Naive thymus-derived CD4-positive, alpha-beta T cell (primary cell): ENCODE measurements at places on chromosomes 1 and 21. TPM values are rescaled to one million over a fixed set of nuclear protein-coding genes. Genes with fewer than 3 reads are reported as not detected.

The PTAFR gene
- total RNA-seq: 1.2 TPM

The TNFRSF8 gene
- total RNA-seq: 28.2 and 29.3 TPM in 2 replicates

The MTARC1 gene
- 1.1 TPM for total RNA-seq

The ANGPTL1 gene
- not detected for total RNA-seq

The TFF3 gene
- not detected for total RNA-seq

The IGSF3 gene
- 0.63 and 0.89 TPM in 2 replicates for total RNA-seq

The DCST2 gene
- 2.4 TPM for total RNA-seq

The HPDL gene
- 6.7 and 7.5 TPM in 2 replicates for total RNA-seq

The CELA3A gene
- total RNA-seq: not detected

The FMO4 gene
- 3.7 TPM for total RNA-seq

The ANKRD35 gene
- not detected for total RNA-seq

The ALX3 gene
- total RNA-seq: not detected

The PLEKHN1 gene
- 0.65 TPM for total RNA-seq

DNA sequence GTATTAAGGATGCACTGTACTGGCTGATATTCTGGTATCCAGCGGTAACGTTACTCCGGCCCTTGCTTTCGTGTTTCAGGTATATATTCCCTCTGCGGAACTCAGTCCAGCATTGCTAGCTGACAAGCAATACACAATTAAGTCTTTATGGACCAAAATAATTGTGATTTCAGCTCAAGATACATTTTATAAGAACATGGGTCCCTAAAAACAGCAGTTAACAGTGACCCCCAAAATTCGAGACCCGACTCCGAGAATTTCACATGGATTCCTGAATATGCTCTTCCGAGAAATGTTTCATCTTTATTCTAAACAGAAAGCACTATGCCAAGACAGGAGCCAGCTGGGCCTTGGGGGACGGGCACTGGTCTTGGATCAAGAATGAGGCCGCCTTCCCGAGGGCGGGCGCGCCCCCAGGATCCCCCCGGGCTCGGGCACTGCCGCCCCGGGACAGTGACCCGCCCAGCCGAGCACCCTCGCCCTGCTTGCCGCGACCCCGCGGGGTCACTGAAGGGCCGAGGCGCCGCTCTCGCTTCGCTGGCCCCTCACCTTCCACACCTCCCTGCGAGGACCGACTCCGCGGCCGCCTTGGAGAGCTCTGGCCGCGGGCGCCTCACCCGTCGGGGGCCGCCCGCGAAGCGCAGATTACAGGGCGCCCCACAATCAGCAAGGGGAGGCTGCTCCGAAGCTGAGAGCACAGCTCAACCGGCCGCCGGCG lies 610 bp downstream of the SCYL3 start:
- no peak for DNase-seq

GRCh38 chr1:246067432-246068216 lies 439.5 kb downstream of the SMYD3 start:
- no peak for DNase-seq

- no peak for DNase-seq
These were observed 23.6 kb upstream of the ABCB10 start for GRCh38 chr1:229582011-229582694.

DNA sequence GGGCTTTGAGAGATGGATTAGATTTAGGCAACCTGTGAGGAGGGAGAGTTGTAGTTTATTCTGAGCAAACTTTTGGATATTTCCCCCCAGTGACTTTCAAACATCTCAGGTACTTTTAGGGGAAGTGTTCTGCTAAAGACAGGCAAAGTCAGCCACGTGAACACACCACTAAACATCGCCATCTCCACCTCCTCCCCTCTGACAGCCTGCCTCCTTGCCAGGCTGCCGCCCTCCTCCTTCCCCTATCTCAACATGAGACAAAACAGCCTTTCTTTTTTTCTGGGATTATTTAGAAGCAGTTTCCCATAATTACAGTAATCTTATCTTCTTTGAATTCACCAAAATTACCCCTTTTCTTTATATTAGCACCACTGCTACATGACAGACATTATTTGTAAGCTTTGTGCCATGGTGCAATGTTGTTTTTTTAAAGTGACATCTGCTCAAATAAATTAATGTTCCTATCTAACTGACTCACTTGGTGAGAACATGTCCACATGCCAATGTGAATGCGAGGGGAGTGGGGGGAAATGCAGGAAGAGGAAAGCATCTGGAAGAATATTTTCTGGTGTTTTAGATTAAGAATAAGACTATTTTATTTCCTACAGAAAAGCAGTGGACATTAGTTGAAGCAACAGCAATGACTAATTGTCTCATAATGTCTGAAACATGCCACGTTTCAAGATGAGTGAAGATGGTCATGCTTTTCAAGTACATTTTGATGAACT lies 147.8 kb upstream of the ATP1B1 start:
- no peak for DNase-seq

DNA sequence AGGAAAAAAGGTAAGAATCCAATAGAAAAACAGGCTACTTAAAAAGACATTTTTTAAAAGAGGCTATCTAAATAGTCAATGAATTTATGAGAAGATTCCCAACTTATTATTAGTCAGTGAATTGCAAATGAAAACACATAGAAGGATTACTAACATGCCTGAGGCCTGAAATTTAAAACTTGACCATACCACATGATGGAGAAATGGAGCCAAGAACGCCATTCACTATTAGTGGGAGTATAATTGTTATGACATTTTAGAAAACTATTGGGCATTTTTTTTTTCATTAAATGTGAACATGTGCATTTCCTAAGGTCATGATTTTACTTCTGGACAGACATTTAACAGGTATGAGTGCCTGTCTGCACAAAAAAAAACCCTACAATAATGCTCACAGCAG lies 24.8 kb upstream of the OR2B11 start:
- DNase-seq: no peak

- no peak for DNase-seq
These were observed 204.4 kb upstream of the TNR start for GRCh38 chr1:175947771-175948170.

DNA sequence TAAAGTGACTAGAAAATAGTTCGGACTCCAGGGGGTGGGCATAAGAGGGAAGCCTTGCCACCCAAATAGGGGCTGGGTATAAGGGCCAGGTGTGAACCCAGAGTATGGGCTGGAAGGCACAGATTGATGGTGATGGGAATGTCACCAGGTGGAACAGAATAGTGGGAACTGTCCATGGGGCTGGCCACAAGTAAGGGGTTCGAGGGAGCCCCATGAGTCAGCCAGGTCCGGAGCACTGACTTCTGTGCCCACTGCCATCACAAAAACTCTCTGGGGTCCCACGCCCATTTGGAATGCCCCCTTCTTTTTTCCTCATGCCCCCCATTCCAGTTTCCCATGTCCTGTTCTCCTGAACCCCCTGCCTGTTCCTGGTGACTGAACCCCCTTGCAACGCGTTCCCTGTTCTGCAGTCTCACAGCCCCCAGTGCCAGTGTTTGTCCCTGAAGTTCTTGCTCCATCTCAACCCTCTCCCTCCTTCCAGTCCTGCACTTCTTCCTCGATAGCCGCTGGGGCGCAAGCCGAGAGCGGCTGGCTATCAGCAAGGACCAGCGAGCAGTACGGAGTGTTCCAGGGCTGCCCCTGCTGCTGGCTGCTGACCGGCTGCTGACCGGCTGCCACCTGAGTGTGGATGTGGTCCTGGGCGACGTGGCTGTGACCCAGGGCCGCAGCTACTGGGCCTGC lies 7.9 kb downstream of the TRIM46 start:
- DNase-seq: no peak

- no peak for DNase-seq
These were observed 55.0 kb upstream of the TLR5 start for GRCh38 chr1:223197923-223198627.

DNA sequence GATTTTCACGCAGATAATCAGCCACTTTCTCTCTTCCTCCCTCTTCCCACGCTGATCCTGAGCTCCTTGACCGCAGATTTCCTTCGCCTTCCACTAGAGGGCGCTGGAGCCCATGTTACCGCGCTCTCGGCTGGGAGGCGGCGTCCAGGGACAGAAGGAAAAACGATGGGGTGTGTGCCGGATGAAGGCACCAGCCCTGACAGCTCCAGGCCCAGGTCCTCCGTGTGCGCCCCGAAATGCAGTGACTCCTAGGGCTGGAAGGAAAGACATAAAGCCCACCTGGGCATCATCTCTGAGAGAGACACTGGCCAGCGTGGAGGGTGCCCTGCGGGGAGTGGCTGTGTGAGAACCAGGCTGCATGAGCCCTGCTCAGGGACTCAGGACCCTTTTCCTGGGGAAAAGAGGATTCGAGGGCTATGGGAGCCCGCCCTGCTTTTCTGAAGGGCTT lies 44.9 kb upstream of the CYP2J2 start:
- peak; percentile 24 for DNase-seq

DNA sequence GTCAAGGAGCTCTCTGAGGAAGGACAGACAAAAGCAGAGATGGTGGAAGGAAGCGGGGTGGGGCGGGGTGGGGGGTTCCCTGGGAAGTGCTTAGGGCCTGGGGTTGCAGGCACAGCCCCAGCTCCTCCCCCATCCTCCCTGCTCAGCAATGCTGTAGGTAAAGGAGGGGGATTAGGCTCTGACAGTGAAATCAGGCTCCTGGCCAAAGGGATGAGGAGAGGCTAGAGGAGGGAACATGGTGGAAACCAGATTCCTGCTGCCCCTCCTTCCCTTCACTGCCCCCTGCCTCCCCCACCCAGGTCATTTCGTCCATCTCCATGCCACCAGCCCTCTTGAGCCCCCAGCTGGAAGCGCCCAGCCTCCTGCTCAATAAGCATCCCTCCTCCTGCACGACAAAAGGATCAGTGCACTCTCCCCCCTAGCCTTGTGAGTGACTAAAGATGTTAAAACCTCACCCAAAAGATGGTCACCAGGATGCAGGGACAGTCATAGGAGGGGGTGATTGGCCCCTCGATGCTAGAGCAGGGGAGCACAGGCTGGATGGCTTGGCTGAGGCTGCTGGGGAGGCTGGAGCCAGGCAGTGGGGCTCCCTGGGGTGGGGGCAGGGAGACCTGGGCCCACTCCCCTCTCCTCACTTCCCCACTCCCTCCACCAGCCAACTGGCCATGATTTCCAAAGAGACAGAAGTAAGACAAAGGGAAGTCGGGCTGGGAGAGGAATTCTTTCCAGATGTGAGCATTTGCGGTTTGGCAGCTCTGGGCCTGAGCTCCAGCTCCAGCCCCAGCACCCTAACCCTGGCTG lies 2.2 kb upstream of the CRABP2 start:
- DNase-seq: no peak

- no peak for DNase-seq
These were observed 11.5 kb downstream of the DR1 start for GRCh38 chr1:93357242-93357641.

DNA sequence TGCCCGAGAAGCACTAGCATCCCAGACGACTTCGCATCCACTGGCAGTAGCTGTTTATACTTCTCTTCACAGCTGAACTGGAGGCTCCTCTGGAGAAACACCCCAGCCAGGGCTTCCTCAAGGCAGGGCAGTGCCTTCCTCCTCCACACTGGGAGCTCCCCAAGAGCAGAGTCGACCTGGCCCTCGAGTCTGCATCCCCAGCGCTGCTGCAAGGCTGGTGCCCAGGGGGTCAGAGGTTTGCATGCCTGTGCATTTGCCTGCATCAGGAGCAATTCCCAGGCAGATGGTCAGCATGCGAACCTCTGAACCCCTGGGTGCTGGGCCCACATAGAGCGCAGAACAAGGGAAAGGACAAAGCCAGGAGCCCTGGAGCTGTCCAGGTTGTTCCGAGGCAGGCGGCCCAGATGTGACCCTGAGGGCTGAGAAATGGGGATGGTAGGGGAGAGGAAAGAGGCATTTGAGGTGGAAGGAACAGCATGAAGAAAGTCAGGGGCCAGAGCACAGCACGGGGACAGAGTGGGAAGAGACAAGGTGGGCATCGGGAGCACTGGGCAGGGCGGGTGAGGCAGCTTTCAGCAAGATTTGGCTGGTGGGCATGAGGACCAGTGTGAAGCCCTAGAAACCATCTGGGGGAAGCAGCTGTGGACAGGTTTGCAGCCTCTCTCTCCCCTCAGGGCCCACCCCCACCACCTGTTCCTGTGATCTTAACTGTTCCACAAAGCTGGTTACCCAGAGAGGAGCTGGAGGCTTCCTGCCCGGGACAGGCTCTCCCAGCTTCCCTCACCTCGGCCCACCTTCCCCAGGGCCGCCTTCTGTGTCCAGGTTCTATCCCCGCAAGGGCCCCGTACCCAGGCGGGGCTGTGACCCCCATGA lies 6.4 kb upstream of the S100A8 start:
- DNase-seq: no peak

DNA sequence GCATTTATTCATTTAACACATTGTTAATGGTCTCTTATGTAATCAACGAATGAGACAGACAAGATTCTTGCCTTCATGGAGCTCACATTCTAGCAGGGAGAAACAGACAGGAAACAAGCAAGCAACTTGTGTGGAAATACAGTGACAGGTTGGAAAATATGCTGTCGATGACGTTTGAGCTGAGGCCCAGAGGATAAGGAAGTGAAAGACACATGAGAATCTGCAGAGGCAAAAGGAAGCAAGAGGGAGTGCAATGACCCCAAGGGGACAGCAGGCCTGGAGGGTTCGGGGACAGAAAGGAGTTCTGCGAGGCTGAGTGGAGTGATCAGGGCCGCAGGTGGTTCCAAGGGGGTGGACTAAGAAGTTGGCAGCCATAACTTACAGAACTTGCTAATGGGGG lies 60.6 kb upstream of the AKT3 start:
- no peak for DNase-seq

- no peak for DNase-seq
These were observed 52.8 kb downstream of the FMO4 start for GRCh38 chr1:171366816-171367215.

- no peak for DNase-seq
These were observed 26.7 kb upstream of the RSPO1 start for GRCh38 chr1:37661401-37661800.

DNA sequence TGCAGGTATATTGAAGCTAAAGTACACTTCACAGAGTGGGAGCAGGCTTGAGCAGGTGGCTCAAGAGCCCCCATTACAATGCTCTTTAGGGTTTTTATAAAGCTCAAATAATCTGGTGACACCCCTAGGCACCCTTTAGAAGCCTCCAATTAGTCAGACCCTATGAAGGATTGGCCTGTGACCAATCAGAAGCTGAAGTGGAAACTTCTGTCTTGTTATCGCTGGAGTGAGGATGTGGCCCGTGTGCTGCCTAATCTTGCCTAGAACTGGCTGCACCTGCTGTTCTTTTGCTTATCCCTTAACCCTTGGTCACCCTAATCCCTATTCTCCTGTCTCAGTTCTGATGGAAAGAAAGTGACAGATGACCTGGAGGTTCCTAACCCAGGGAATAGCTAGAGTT lies 70.8 kb upstream of the ABCG1 start:
- DNase-seq: no peak

- DNase-seq: no peak
These were observed 24.3 kb upstream of the TRIM17 start for GRCh38 chr1:228440761-228441500.

- DNase-seq: no peak
These were observed 190.5 kb downstream of the GABPA start for GRCh38 chr21:25925064-25925800.

GRCh38 chr1:63450416-63450815 lies 72.6 kb downstream of the ITGB3BP start:
- DNase-seq: no peak
